ENCODE measurements at places on chromosomes 3 and 15.

DNA sequence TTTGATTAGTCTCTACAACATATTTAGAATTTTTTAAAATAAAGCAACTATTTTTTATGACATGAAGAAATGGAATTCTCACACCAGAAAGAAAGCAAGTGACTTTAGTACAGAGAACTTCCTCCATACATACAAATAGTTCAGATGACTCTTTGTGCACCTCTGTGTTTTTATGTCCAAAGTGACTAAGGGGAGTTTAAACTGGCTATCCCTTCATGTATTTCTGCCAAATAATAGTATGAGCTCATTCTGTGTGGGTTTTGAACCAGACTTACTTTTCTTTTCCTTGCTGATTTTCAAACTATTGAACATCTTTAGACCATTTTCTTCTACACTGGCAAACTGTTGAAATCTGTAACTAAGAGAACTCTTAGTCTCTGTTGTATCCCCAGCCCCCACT, 196.3 kb downstream of the EPHA3 start:
- DNase-seq: peak; percentile 26

- no peak for DNase-seq
These were observed 578.8 kb downstream of the ROBO2 start for GRCh38 chr3:77618686-77619085.

DNA sequence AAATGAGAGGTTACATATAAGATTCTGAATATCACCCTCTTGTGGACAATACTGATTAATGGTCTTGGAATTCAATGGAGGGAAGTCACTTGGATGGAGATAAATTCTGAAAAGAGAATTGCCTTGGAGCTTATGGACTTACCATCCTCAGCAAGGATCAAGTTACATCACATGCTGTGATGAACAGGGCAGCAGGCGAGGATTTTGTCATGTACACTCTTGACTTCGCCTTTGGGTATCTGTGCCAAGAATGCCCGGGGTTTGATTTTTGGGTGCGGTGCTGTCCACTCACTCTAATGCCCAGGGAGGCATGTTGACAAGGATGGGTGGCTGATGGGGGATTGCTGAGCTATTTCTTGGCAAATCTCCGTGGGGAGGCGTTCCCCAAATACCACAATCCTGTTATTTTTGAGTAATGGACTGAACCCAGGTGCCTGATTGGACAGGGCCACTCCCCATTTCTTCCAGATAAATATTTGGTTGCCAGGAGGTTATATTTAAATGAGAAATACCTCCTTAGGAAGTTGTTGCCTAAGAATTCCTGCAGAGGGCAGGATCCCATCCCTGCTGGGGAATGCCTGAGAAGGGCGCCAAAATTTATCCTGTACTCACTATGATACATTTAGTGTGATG, 96.3 kb downstream of the TPRG1 start:
- DNase-seq: no peak

DNA sequence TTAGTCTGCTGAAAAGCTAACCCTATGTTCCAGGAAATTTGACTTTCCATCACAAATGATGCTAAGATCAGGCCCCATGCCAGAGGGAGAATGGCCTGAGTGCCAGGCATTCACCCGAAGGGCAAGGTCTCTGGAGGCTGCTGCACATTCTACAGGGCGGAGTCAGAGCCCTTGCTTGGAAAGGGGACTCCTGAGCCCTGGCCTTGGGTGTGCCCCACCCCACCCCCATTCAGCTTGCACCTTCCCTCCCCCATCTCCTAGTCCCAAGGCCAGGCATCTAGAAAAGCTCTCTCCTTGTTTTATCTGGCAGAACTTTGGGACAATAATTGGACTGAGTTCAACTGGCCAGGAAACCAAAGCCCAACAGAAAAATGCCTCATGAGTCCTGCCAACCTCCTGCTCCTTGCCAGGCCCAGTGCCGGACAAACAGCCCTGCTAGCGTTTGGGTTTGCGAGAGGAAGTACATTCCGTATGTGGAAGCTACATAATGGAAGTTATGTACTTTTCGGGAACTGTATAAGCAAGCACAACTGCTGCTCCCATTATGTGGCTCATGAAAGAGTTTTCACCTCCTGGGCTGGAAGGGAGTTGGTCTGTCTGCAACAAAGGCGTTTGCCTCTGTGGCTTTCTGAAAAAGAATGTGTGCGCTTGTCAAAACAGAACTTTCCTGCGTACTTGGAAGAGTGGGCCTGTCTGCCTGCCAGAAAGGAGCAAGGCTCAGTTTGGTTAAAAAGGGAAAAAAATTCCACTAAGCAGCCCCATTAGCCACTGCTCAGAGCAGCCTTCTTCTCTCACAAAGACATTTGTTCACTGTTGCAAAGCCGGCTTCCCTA, 321.5 kb upstream of the CTNNB1 start:
- DNase-seq: peak; percentile 5

DNA sequence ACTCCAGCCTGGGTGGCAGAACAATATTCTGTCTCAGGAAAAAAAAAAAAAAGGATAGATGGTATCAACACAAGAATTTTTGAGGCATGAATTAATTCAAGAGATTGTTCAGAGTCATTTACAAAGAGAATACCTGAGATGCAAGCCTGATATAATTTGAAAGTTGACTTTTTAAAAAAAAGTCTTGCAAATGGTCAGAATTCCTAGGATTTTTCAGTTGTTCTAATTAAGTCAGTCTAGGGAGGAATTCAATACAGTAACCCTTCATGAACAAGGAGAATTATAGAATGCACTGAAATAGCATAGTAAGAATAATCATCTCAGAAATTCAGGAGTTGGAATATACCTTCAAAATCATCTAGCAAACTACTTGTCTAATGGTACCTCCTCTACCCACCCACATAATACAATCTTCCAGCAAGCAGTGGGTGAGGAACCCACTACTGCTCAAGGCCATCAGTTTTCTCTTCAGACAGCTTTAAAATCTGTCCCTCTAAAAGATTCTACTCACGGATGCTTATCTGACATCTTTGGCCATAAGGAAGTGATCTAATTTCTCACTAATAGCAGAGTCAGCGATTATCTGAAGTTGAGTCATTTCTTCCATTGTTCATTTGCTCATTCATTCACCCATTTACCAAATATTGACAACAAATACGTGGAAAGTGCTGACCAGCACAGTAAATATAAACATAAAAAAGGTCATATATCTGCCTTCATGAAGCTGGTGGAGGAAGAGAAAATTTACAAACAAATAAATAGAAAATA, 159.6 kb downstream of the GREM1 start:
- no peak for DNase-seq

- no peak for DNase-seq
These were observed 24.0 kb downstream of the HPS3 start for GRCh38 chr3:149153402-149153801.

- DNase-seq: no peak
These were observed 62.2 kb downstream of the DNAJB8 start for GRCh38 chr3:128404276-128405068.

- DNase-seq: peak; percentile 69
These were observed 222.8 kb downstream of the PTPRG start for GRCh38 chr3:61783993-61784718.

DNA sequence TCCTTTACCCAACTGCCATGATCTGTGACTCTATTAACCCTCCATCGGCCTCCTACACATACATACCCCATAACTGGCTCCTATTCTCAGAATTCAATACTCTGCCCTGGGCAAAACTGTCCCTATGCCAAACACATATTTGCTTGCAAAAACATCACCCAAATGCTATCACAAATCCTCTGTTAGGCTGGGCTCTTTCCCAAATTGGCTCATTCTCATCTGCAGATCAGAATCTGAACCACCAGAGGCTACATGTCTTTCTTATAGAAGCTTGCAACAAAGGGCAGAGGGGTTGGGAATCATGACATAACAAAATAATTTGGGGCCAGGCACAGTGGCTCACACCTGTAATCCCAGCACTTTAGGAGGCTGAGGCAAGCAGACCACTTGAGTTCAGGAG, 45.4 kb upstream of the GOLM2 start:
- peak; percentile 17 for DNase-seq

GRCh38 chr3:119494597-119494996, 3.8 kb upstream of the TIMMDC1 start:
- no peak for DNase-seq

DNA sequence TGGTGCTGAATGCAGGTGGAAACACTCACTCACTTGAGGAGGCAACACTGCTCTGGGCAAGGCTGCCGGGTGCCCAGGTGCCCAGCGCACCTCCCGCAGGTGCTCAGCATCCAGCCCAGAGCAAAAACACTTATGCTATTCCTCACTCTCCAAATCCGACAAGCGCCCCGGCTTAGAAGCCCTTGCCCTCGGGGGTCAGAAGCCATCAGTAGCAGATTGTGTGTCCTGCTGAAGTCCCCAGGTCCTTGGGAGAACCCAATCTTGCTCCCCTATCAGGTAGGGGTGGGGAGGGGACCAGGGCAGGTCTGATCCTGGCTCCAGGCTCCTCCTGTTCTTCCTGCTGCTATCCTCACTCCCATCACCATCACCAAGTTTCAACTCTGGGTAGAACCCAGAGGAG, 46.7 kb downstream of the TLE3 start:
- DNase-seq: no peak

DNA sequence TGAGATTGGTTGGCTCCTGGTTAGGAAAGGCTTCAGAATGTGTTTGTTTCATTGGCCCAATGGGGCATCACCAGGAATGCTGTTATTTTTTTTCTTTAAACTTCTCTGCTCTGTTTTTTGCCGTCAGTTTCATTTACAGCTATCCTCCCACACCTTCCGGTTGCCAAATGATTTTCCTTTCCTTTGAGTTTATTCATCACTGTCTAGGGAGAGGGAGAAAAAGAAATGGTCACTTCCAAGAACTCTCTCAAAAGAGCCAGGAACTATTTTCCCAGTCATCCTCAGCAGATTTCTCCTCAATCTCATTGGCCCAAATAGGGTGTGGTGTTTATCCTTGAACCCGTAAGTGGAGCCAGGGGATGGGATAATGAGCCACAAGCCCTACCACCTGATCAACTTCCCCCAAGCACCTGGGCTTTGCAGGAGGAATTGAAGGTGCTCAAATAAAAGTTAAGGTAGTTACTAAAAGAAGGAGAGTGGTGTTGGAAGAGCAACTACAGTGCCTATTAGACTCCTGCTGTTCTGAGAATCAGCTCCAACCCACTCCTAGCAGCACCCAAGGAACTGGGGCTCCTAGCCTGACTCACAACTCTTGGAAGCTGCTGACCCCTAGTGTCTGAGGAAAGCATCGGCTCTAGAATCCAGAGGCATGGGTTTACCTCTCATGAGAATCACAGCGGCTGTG, 183.8 kb upstream of the IL12A start:
- DNase-seq: peak; percentile 87

DNA sequence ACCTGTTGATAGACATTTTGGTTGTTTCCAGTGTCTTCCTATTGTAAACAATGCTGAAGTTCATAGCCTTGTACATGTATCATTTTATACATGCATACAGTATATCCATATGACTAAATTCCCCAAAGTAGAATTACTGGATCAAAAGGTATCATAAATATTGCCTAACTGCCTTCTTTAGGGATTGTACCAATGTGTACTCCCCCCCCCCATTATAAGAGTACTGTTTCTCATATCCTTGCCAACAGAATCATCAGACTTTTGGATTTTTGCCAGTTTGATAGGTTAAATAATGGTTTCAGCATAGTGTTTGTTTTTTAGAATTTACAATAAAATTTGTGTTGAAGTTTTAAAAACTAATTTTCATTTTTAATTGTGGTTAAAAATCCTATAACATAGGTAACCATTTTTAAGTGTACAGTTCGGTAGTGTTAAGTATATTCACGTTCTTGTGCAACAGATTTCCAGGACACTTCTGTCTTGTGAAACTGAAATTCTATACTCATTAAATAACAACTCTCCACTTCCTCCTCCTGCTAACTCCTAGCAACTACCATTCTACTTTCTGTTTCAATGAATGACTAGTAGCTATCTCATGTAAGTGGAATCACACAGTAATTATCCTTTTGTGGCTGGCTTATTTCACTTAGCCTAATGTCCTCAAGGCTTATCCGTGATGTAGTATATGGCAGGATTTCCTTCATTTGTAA, 30.8 kb upstream of the MAP3K13 start:
- peak; percentile 32 for DNase-seq

DNA sequence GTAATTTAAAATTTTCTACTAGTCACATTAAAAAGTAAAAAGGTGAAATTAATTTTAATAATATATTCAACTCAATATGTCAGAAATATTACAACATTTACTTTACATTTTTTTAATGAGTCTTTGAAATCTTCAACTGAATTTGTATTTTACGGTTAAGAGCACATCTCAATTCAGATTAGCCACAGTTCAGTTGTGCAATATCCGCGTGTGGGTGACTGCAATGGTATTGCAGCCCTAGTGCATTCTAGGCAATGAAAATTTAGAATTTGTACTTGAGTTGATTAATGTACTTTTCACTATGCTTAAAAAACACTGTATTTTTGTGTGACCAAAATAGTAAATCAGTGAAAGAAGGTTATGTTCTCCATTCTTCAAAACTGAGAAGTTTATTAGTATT, 57.3 kb downstream of the CEP63 start:
- no peak for DNase-seq

- no peak for DNase-seq
These were observed 254.4 kb upstream of the ARRDC4 start for GRCh38 chr15:97706059-97706458.

DNA sequence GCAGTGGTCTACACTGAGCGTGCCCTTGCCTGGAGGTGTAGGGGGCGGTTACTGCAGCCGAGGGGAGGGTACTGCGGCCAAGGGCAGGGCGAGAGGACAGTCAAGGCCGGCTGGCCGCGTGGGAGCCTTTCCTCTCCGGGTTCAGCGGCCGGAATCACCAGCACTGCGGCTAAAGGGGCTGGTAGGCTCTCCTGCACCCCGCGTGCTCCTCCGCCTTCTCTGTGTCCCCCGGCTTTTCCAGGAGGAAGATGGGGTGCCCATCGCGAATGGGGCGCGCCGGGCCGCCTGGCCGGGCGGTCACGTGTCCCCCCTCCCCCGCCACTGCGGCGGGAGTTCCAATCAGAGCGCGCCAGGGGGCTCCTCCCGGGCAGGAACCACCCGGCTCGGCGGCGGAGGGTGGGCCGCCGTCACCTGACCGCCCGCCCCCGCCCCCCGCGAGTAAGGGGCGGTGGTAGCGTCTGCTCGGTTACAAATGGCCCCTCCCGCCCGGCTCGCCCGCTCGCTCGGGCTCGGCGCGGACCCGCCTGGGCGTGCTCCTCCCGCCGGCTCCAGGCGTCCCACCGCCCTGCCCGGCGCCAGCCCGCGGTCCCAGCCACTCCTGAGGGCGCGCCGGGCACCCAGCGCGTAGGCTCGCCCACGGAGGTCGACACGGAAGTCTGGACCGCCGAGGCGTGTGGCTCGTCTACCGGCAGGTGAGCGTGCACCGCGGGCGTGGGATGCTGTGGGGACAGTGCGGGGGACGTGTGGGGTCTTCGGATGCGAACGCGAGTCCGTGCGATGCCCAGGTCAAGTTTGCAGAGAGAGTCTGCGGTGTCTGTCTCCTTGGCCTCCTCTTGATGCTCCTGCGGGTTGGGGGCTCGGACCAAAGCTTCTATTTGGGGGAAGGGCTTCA, 242.6 kb upstream of the TOPAZ1 start:
- DNase-seq: peak; percentile 87

GRCh38 chr15:69689133-69689532, 236.5 kb downstream of the RPLP1 start:
- no peak for DNase-seq

- DNase-seq: no peak
These were observed 420.2 kb downstream of the TBC1D5 start for GRCh38 chr3:17322106-17322793.

GRCh38 chr3:192570315-192570714, 157.0 kb downstream of the FGF12 start:
- DNase-seq: no peak

- DNase-seq: no peak
These were observed 16.3 kb upstream of the FBLN2 start for GRCh38 chr3:13532631-13533030.

GRCh38 chr3:69313251-69313650, 72.6 kb downstream of the FRMD4B start:
- DNase-seq: no peak

- DNase-seq: no peak
These were observed 40.6 kb downstream of the PRICKLE2 start for GRCh38 chr3:64184621-64185020.
